ENCODE measurements at places on chromosomes 5 and 9. TPM values are rescaled to one million over a fixed set of nuclear protein-coding genes. Genes with fewer than 3 reads are reported as not detected.

DNA sequence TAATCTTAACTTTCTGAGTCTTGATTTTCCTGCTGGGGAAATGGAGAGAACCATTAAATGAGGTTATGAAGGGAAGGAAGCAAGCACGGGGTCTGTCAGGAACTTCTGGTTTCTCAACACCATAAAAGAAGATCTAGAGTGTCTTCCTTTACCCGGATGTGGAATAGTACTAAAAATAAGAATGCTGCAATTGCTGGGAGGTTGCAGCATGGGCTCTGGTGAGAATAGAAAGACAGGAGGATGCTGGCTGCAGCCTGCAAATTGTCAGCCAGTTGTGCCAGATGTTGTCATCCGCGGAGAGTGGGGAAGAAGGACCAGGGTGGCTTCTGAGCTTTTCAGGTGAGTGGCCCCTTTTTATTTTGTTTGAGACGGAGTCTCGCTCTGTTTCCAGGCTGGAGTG is 69.3 kb upstream of the STC2 start:
- no peak for DNase-seq

DNA sequence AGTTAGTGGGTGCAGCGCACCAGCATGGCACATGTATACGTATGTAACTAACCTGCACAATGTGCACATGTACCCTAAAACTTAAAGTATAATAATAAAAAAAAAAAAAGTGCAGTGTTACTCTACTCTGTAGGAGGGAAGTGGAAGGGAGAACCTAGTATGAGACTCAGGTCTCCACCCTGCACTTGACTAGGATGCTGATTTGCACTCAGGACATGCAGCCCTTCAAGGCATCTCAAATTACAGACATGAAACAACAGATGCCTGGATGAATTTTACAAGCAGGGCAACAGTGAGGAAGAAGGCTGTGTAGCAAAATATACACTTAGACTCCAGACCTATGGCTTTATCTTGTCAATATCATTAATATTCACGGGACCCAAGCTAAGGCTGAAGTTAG is 16.5 kb downstream of the TRIM32 start:
- DNase-seq, result no peak

- no peak for DNase-seq
Measured at GRCh38 chr9:106421772-106422171, 441.2 kb upstream of the ZNF462 start.

The PAEP gene
- polyA plus RNA-seq, result not detected

All from forelimb muscle (tissue), 1 donor.